Naive thymus-derived CD4-positive, alpha-beta T cell (primary cell): ENCODE measurements at places on chromosomes 12 and 14. TPM values are rescaled to one million over a fixed set of nuclear protein-coding genes. Genes with fewer than 3 reads are reported as not detected.

Gene SLC10A1
- not detected for total RNA-seq

Gene PAPLN
- 0.46 and 1.4 TPM in 2 replicates for total RNA-seq

Gene KRT2
- total RNA-seq: 1.7 TPM

Gene ADAMTS20
- not detected for total RNA-seq

Gene CMA1
- total RNA-seq: not detected in 2 replicates

GRCh38 chr12:4833053-4833452, 76.7 kb upstream of the KCNA1 start:
- no peaks in the 10 kb centered on the region for H3K36me3 ChIP-seq
- H3K27me3 ChIP-seq: no peaks in the 10 kb centered on the region
- H3K4me1 ChIP-seq: peaks cover 24% of the 10 kb centered on the region
- H3K27ac ChIP-seq: no peak overlapping the region

DNA sequence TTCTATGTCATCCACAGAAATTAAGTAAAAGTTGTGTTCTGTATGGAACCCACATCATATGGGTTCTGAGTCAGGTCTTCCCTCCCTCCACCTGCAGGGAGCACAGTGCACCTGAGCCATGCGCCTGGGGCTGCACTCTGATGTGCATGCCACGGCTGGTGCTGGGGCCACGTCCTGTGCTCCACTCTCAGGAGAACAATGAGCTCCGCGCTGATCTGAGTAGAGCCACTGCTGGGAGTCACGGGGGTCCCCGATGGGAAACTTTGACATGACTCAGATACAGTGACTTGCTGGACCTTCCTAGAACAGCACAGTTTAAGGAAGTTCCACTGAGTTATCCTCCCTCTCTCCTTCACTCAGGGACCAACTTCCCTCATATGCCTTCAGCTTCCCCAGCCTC, 683.4 kb downstream of the TMEM121 start:
- H3K4me1 ChIP-seq: no peaks in the 10 kb centered on the region
- no peaks in the 10 kb centered on the region for H3K36me3 ChIP-seq
- H3K27me3 ChIP-seq: no peaks in the 10 kb centered on the region
- peak; percentile 72 for DNase-seq
- no peak overlapping the region for H3K27ac ChIP-seq

DNA sequence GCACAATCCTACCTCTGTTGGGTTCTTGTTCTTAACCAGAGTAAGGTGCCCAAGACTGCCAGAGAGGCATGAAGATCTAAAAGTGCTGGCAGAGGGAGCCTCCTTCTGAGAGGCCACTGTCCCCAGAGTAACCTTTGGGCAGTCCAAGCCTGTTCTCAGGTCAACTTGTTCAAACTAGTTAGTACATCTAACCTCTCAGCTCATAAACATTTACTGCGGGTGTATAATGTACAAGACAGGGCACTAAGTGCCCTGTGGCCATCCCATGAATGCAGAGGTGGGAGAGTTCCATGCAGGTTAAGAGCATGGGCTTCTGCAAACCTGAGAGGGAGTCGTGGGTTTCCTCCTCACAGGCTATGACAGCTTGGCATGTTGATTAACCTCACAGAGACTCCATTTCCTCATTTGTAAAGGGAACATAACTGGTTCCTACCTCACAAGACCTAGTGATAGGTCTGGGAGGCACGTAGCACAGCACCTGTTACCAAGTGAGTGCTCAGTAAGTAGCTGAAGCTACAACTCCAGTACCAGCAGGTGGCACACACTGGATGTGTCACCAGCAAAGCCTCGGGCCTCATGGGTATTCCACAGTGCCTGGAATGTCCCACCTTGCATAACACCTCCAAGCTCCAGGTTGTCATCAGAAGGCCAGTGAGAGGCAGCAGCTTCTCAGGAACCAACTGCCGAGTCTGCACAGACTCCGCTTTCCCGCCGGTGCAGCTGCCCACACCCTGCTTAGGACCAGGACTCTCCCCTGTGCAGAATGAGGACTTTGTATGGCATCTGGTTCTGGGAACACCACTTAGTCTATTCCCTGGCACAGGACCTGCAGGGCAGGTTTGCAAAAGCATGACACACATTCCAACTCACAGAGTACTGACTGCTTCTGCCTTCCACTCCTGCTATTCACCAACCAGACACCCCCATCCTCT, 4.4 kb downstream of the VDR start:
- H3K4me1 ChIP-seq: peaks cover 27% of the 10 kb centered on the region
- H3K4me3 ChIP-seq: no peak overlapping the region
- H3K36me3 ChIP-seq: no peaks in the 10 kb centered on the region
- no peak for DNase-seq

- no peaks in the 10 kb centered on the region for H3K27me3 ChIP-seq
- peaks cover 11% of the 10 kb centered on the region for H3K4me1 ChIP-seq
- no peak for DNase-seq
Observed at GRCh38 chr12:132710043-132710404, 618 bp upstream of the PGAM5 start.

- H3K4me1 ChIP-seq: no peaks in the 10 kb centered on the region
- H3K27me3 ChIP-seq: no peaks in the 10 kb centered on the region
- H3K27ac ChIP-seq: no peak overlapping the region
- DNase-seq: no peak
- no peaks in the 10 kb centered on the region for H3K36me3 ChIP-seq
Observed at GRCh38 chr12:75784591-75784990, 247.0 kb downstream of the PHLDA1 start.

DNA sequence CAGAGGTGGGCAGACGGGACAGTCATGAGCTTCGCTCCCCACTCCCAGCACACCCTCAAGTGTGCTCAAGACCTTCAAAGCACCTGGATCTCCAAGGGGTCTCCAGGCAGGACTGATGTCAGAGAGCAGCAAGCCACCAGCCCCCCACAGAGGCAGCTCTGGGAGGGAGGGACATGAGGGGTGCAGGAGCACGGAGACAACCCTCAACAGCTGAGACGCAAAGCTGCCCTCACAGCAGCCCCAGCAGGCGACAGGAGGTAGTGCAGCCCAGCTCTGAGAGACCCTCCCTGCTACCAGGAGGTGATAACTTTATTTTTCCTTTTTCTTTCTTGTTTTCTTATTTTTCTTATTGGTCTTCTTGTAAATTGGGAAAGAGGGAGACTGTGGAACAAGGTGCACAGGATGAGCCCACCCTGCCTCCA, 17.9 kb downstream of the SIVA1 start:
- H3K27me3 ChIP-seq: no peaks in the 10 kb centered on the region
- H3K4me1 ChIP-seq: no peaks in the 10 kb centered on the region
- peaks cover 48% of the 10 kb centered on the region for H3K36me3 ChIP-seq
- H3K27ac ChIP-seq: no peak overlapping the region

DNA sequence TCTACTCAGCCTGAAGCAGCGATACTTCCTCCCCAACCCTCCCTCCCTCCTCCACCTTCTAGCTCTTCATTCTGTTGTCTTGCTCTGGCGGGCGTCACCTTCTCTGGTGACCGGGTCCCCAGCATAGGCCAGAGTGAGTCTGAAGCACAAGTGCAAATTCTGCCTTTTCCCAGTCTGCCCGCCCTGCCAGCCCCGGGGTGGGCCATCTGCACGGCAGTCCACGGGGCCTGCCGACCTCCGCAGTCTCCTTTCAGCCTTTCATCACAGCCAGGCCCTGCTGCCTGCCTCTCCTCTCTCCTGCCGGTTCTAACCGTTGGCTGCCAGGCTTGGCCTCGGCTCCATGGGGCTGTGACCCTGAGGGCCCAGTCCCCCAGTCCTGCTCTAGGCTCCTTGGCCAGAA, 58.7 kb downstream of the TESC start:
- no peak overlapping the region for H3K27ac ChIP-seq
- no peaks in the 10 kb centered on the region for H3K4me1 ChIP-seq
- no peak overlapping the region for H3K4me3 ChIP-seq
- H3K36me3 ChIP-seq: no peaks in the 10 kb centered on the region
- H3K27me3 ChIP-seq: no peaks in the 10 kb centered on the region

DNA sequence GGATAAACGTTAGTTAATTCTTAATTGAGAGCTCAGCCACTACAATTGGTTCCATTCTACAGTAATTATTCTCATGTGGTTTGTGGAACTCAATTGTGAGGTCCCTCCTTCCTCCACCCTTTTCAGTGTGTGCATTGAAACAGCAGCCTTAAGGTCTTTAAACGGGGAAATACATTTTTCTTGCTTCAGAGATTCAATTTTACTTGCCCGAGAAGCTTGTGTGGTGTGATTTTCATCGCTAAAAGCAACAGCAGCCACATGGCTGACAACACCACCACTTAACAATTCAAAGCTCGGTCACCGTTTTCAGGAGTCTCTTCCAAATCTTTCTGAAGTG, 733 bp upstream of the PPFIBP1 start:
- H3K27ac ChIP-seq: peak overlapping the region; percentile 82
- H3K4me3 ChIP-seq: peak overlapping the region; percentile 78
- DNase-seq: no peak
- H3K36me3 ChIP-seq: no peaks in the 10 kb centered on the region
- H3K4me1 ChIP-seq: peaks cover 7% of the 10 kb centered on the region

DNA sequence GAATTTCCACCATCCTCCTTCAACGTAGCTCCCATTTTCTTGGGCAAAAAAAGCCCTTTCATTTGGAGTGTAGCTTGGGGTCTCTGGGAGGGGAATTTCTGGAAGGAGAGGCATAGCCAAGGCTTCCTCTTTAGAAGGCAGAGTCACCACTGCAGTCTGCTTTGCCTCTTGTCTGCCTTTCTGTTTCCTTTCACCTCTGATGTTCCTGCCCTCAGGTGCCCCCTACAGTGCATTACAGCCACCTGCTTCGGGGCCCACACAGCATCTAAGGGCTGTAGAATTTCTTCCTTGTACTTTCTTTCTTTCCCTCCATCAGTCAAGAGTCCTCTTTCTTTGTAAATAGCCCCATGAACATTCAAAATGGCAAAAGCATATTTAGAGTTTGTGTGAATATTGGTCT, 1313.9 kb downstream of the TMEM121 start:
- no peaks in the 10 kb centered on the region for H3K27me3 ChIP-seq
- DNase-seq: peak; percentile 15
- H3K4me1 ChIP-seq: peaks cover under 1% of the 10 kb centered on the region
- no peak overlapping the region for H3K27ac ChIP-seq

GRCh38 chr12:91973813-91974212, 171.8 kb downstream of the BTG1 start:
- H3K27me3 ChIP-seq: no peaks in the 10 kb centered on the region
- H3K36me3 ChIP-seq: no peaks in the 10 kb centered on the region
- H3K4me3 ChIP-seq: no peak overlapping the region

- H3K4me3 ChIP-seq: no peak overlapping the region
- no peak overlapping the region for H3K27ac ChIP-seq
- no peaks in the 10 kb centered on the region for H3K36me3 ChIP-seq
Observed at GRCh38 chr14:104020471-104020870, 65.0 kb upstream of the ASPG start.

DNA sequence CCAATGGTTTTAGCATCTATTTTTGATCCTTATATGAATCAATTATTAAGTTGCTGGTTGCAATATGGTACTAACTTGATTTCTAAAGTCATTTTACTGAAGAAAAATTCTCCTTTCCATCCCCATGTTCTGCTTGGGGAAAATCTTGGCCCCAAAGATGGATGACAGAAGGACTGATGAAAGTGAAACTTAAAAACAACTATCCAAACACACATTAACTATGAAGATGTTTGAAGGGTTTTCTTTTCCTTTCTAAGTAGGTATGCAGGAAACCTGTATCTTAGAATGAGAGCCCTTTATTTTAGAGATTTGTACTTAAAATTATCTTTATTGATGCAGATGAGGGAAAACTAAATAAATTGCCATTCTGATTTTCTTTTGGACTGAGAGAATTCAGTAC, 5.9 kb downstream of the C12orf71 start:
- no peaks in the 10 kb centered on the region for H3K27me3 ChIP-seq
- no peaks in the 10 kb centered on the region for H3K4me1 ChIP-seq
- H3K4me3 ChIP-seq: no peak overlapping the region
- H3K36me3 ChIP-seq: no peaks in the 10 kb centered on the region
- H3K27ac ChIP-seq: no peak overlapping the region
- no peak for DNase-seq

DNA sequence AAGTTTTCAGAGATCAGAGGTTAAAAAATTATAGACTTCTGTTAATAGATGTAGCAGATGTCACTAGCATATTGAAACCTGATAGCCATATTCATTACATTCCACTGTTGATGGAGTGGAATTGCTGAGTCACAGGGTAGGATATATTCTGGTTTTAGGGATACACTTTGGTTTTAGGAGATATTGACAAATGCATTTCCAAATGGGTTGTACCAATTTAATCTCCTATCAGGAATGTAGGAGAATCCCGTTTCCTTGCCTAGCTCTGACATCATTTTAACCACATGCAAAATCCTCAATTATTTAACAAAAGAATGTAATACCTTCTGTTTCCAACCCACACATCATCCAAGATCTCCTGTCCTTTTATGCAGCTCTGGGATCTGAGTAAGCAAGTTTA, 30.7 kb upstream of the ESR2 start:
- H3K4me3 ChIP-seq: no peak overlapping the region
- H3K36me3 ChIP-seq: no peaks in the 10 kb centered on the region
- no peak for DNase-seq
- H3K27ac ChIP-seq: no peak overlapping the region
- H3K27me3 ChIP-seq: no peaks in the 10 kb centered on the region
- no peaks in the 10 kb centered on the region for H3K4me1 ChIP-seq

- no peak overlapping the region for H3K4me3 ChIP-seq
- H3K27me3 ChIP-seq: no peaks in the 10 kb centered on the region
Observed at GRCh38 chr14:74592476-74593201, 19.4 kb downstream of the LTBP2 start.

DNA sequence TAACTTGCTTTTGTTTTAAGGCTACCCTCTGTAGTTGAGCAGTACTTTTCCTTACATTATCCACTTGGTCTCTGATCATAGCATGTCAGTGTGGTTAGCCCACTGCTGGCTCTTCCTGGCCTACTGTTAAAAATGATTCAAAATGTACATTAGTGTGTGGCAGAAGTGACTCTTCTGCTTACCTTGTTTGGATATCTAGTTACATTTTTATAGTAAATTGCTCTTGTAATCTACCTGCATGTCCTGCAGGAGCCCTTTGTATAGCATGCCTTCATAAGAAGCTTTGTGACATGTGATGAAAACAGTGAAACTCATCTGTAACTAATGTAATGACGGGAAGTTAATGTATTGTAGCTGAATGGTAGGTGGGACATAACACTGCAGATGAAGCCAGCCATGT, 8.1 kb downstream of the SPATS2 start:
- no peaks in the 10 kb centered on the region for H3K27me3 ChIP-seq
- no peaks in the 10 kb centered on the region for H3K4me1 ChIP-seq
- no peak overlapping the region for H3K4me3 ChIP-seq
- H3K36me3 ChIP-seq: no peaks in the 10 kb centered on the region
- no peak overlapping the region for H3K27ac ChIP-seq

- H3K4me1 ChIP-seq: no peaks in the 10 kb centered on the region
- no peaks in the 10 kb centered on the region for H3K36me3 ChIP-seq
- DNase-seq: no peak
- no peaks in the 10 kb centered on the region for H3K27me3 ChIP-seq
- no peak overlapping the region for H3K27ac ChIP-seq
- no peak overlapping the region for H3K4me3 ChIP-seq
Observed at GRCh38 chr14:79842270-79842669, 369.0 kb downstream of the DIO2 start.

DNA sequence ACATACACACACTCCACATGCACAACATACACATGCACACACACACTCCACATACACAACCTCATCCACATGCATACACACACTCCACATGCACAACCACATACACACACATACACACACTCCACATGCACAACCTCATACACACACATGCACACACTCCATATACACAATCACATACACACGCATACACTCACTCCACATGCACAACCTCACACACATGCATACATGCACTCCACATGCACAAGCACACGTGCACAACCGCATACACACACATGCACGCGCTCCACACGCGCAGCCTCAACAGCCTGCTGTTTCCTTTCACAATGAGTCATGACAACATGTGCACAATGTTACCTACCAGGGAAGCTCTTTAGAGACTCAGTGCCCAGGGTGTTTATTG, 61.2 kb upstream of the TMEM132C start:
- no peak for DNase-seq
- no peaks in the 10 kb centered on the region for H3K4me1 ChIP-seq
- no peaks in the 10 kb centered on the region for H3K36me3 ChIP-seq
- no peak overlapping the region for H3K4me3 ChIP-seq
- H3K27ac ChIP-seq: no peak overlapping the region
